ENCODE measurements at places on chromosomes 5 and 9.

DNA sequence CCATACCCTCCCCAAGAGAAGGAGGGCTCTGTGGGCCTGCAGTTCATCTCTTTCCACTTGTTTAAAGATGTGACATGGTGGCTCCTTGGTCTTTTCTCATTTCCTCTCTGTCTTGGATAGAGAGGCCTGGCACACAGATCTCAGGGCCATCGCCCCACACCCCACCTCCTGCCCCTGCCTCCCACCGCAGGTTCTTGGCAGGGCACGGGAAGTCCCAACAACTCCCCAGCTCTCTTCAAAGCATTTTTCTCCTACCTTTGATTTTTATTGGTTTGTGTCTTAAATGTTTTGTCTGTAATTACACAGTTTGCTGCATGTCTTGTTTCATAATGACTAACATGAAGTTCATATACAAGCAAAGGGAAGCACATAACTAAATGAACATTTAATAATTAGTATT lies 178.5 kb upstream of the MSX2 start:
- no peak for DNase-seq

DNA sequence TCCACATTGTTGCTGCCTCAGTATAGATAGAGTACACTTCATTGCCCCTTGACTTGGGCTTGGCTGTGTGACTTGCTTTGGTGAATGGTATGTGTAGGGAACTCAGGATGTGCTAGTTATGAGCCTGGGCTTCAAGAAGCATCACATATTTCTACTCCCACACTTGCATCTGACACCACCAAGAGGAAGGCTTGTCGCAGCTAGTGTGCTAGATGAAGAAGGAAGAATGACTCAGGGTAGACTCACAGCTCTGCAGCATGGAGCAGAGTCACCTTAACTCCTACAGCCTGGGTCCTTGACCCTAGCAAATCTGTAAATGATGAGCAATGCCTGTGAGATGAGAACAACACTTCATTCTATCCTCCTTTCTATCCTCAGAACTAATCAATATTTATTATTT lies 261.8 kb downstream of the ASTN2 start:
- no peak for DNase-seq

GRCh38 chr9:108322326-108323098 lies 533.3 kb downstream of the ACTL7B start:
- DNase-seq: no peak

DNA sequence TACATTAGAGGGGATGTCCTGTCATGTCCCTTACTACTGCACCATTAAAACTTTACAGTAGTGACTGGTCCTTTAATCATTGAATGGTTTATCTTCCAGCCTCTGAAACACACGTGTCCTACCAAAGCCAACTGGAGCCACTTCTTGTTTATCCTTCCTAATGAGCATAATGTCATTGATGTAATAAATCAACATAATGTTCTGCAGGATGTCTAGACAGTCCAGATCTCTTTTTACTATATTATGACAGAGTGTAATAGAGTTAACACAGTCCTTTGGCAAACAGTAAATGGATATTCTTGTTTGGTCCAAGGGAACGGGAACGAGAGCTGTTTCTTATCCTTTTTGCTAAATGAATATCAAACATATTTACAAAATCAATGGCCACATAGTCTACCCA lies 88.1 kb upstream of the PTPRD start:
- no peak for DNase-seq

- DNase-seq: no peak
These were observed 131.5 kb downstream of the ERCC6L2 start for GRCh38 chr9:96006961-96007360.

- DNase-seq: no peak
These were observed 483 bp upstream of the DAB2IP start for GRCh38 chr9:121651008-121651294.

DNA sequence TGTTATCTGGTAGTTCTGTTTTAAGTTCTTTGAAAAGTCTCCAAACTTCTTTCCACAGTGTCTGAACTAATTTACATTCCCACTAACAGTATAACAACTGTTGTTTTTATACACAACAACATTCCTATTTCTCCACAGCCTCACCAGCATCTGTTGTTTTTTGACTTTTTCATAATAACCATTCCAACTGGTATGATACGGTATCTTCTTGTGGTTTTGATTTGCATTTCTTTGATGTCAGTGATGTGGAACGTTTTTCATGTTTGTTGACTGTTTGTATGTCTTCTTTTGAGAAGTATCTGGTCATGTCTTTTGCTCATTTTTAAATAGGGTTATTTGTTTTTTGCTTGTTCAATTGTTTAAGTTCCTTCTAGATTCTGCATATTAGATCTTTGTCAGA lies 12.6 kb upstream of the GRAMD2B start:
- DNase-seq: no peak

DNA sequence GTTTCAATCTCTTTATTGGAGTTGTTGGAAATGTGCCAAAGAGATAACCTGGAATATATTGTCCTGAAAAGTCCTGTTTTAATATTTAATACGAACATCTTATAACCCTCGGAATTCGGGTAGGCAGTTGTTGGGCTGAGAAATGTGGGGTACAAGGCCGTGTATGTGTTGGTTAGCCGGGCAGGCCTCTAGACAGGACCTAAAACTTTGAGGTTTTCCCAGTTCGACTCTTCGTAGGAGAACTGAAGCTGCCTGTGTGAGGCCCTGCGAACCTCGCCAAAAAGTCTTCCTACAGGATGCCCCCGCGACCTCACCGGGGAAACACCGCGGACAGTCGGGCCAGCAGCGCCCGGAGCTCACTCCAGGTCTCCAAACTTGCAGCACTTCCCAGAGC lies 583 bp upstream of the TJP2 start:
- DNase-seq: no peak

DNA sequence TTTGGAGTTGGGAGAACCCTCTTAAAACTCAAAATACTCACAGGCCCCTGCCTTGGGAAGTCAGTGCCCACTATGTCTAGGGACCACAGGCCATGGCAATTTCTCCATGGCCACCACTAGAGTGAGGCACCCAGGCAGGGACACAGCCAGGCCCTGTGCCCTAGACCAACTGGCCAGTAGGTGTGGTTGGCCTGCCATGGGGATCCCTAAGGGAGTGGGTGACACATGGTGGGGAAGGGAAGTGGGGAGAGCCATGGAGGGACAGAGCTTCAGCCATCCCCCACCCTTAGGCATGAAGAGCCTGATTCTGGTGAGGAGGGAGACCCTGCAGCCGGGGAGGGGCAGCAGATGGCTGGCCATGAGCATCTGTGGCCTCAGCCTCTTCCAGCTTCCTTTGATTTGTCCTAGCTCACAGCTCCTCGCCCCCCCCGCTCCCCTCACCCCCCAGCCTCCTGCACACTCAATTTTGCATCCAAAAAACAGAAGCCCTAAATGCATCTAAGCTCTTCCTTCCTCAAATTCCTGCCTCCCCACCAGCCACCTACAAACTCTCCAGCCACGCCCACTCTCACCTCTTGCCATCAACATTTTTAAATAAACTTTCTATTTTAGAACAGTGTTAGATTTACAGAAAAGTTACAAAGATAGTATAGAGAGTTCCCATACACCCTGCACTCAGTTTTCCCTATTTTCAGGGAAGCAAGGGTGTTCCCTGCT lies 1.6 kb upstream of the DBN1 start:
- no peak for DNase-seq

- no peak for DNase-seq
These were observed 15.6 kb downstream of the PRDM6 start for GRCh38 chr5:123104607-123105006.

DNA sequence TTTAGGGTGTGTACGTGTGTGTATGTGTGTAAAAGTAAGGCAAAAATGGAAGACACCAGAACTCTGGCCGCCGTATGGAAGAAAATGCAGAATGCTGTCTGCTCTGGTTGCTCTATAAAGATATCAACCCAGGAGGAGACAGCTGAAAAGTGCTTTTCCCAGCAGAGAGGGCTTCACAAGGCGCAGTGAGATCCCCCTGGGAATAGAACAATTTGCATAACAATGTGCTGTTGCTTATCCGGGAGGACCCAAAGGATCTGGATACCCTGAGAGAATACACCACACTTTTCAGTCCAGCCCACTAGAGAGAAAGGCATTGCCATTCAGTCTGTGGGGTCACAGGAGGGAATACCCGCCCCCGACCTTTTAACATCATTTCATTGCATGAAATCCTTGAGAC lies 230.6 kb downstream of the EBF1 start:
- no peak for DNase-seq

GRCh38 chr5:160312960-160313727 lies 780 bp upstream of the CCNJL start:
- no peak for DNase-seq

GRCh38 chr9:87233899-87234455 lies 263.7 kb upstream of the DAPK1 start:
- no peak for DNase-seq

DNA sequence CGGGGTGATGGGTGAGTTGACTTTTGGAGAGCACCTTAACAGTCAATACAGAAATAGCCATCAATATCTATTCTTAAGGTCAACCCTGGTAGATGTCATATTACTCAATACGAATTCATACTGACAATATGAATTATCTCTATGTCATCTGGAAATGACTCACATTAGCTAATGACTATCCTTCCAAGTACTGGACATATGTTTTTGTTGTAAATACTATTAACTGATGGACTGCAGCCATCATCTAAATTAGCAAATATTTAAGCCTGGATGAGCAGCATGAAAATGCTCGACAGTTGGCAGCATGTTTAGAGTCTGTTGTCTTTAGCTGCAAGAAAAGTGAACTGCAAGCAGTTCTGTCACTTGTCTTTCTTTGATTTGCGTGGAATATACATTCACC lies 19.6 kb upstream of the ISOC1 start:
- DNase-seq: no peak

- no peak for DNase-seq
These were observed 132.7 kb upstream of the MTAP start for GRCh38 chr9:21669701-21670100.

DNA sequence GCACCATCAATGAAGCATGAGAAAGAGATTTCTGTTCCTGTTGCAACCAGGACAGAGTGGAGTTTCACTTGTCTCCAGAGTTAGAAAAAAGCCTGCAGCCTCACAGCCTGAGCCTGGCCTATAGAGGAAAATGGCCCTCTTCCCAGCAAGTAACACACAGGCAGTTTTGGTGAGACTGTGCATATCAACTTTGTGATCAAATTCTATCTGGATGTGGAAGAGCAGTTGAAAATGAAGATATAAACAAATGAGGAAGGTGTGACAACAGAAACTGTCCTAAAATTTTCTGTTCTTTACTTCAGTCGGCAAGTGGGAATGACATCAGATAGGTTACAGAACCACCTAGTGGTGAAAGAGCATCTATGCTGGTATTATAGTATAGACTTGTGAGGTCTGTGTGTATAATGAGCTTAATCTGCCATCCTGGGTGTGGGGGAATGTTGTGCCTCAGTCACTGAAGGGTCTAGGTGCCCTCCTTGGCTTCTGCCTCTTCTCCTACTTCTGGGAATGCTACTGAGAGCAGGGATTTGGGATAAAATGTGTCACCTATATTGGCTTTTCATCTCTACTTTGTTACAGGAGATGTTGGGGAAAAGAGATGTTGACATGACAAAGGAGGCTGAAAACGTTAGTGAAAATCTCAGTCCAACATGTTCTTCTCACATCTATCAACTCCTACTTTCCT lies 28.2 kb downstream of the YIPF5 start:
- DNase-seq: no peak

- no peak for DNase-seq
These were observed 685.8 kb downstream of the MAT2B start for GRCh38 chr5:164191240-164191639.

DNA sequence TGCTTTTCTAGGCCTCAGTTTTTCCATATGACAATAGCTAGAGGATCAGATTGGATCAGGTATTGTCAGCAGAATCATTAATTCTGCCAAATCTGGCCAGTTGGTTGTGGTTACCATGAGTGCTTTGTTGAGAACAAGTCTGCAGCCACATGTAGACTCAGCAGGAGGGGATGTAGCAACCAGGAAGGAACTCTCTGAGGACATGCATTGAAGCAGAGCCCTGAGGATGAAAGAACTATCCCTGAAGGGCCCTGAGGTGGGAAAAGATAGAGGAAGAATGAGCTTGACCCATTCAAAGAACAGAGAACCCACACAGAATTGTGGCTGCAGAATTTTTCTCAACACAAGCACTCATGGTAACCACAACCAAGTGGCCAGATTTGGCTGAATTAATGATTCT lies 60.1 kb upstream of the AFAP1L1 start:
- no peak for DNase-seq

GRCh38 chr9:97318433-97318832 lies 11.0 kb downstream of the CCDC180 start:
- DNase-seq: no peak

- no peak for DNase-seq
These were observed 36.2 kb upstream of the ADAM19 start for GRCh38 chr5:157611571-157612476.

DNA sequence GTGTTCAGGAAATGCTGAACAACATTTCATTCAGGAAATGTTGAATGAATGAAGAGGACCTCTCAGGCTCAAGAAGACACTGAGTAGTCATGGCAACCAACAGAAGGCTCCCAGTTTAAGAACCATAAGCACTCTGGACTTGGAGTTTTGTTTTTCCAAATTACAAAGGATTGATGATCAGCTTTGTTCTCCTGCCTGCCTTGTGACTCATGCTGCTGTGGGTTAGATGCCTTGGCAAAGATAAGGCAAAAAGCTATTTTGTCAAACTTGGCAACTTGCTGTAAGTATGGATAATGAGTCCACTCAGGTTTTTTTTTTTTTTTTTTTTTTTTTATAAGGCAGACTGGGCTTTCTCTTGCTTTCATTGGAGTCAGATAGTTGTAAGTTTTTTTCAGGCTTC lies 365.0 kb downstream of the TMEM232 start:
- no peak for DNase-seq

DNA sequence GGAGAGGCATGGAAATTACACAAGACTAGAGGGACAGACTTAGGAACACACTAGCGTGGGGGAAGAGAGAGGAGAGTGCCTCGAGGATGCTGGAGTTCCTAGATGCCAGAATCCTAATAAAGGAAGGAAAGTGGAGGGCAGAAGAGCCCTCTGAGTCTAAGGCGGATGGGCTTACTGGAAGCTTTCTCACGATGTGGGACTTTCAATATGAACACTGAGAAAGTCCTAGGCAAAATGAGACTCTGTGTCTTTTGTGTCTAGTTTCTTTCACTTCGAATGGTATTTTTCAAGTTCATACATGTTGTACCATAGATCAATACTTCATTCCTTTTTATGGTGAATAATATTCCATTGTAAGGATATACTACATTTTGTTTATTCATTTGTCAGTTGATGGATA lies 239.4 kb downstream of the NSG2 start:
- no peak for DNase-seq

- no peak for DNase-seq
These were observed 463.7 kb upstream of the CLINT1 start for GRCh38 chr5:158322620-158323019.

GRCh38 chr5:167564275-167564674 lies 727.2 kb upstream of the WWC1 start:
- DNase-seq: no peak

GRCh38 chr5:146622391-146622790 lies 106.4 kb upstream of the GPR151 start:
- DNase-seq: no peak

GRCh38 chr9:17825265-17825659 lies 246.4 kb downstream of the SH3GL2 start:
- DNase-seq: no peak

Measured in stimulated activated CD8-positive, alpha-beta memory T cell treated with anti-CD3 and anti-CD28 coated beads, Interleukin-4, amount 100 ng/mL, for 4 hours (primary cell).